Ovary (tissue), 10 donors: ENCODE measurements at places on chromosomes 5 and 9. TPM values are rescaled to one million over a fixed set of nuclear protein-coding genes. Genes with fewer than 3 reads are reported as not detected.

- H3K27me3 ChIP-seq, result no peaks in the 10 kb centered on the region
- no peak for DNase-seq
- H3K27ac ChIP-seq, result no peak overlapping the region
- H3K4me1 ChIP-seq, result no peaks in the 10 kb centered on the region
- no peaks in the 10 kb centered on the region for H3K36me3 ChIP-seq
Observed at GRCh38 chr9:11743356-11743755, 949.8 kb upstream of the TYRP1 start.

- H3K27me3 ChIP-seq, result no peaks in the 10 kb centered on the region
- H3K36me3 ChIP-seq, result no peaks in the 10 kb centered on the region
- no peak overlapping the region for H3K27ac ChIP-seq
- DNase-seq, result no peak
Observed at GRCh38 chr5:60577116-60577515, 122.8 kb downstream of the DEPDC1B start.

Gene ANKRD34B
- not detected for total RNA-seq

GRCh38 chr5:76402886-76403765 is at the start of gene IQGAP2:
TSS of gene IQGAP2 (plus strand) at chr5:76403285. CDS start at chr5:76403546, 261 bp downstream.
- H3K4me3 ChIP-seq, result peak within 1 kb of the TSS; percentile 46
- H3K27me3 ChIP-seq, result no peaks in the 10 kb centered on the region
- peaks cover 9% of the 10 kb centered on the region for H3K4me1 ChIP-seq
- peak; percentile 85 for DNase-seq

GRCh38 chr5:125338440-125339174 is 592.2 kb upstream of the ZNF608 start:
- DNase-seq, result no peak
- no peaks in the 10 kb centered on the region for H3K27me3 ChIP-seq
- no peaks in the 10 kb centered on the region for H3K36me3 ChIP-seq
- H3K4me3 ChIP-seq, result no peak overlapping the region

DNA sequence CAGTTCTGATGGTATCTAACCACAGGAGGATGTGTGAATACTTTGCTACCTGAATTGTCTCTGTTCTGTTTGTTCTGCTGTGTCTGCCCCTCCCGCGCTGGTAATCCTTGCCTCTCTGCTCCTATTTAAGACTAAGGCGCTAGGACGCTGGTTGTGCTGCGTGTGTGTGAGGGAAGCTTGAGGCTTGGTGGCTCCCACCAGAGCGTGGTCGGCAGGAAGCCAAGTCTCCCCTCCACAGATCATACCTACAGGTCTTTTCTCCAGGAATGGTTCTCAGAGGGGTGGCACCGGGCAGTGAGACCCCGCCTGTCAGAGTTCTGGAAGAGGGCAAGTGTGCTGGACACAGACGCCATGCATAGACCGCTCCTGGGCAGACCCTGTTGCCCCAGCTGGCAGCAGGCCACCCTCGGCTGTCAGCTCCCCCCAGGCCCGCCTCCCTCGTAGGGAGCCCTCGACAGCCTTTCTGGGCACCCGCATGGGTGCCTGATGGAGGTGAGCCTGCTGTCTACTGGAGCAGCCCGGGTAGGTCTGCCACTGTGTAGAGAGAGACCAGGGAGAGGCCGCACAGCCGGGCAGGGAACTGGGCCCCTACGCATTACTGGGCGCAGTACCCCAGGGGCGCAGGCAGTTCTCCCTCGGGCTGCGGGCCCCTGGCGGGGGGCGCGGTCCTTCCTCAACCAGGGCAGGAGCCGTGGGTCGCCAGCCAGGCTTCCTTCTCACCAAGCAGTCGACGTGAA is 53.4 kb upstream of the ROR2 start:
- H3K4me1 ChIP-seq, result no peaks in the 10 kb centered on the region
- DNase-seq, result no peak
- H3K4me3 ChIP-seq, result no peak overlapping the region
- no peaks in the 10 kb centered on the region for H3K27me3 ChIP-seq
- no peak overlapping the region for H3K27ac ChIP-seq
- no peaks in the 10 kb centered on the region for H3K36me3 ChIP-seq

- no peaks in the 10 kb centered on the region for H3K27me3 ChIP-seq
- peak overlapping the region; percentile 8 for H3K27ac ChIP-seq
- H3K4me3 ChIP-seq, result peak overlapping the region; percentile 96
- H3K4me1 ChIP-seq, result peaks cover 5% of the 10 kb centered on the region
Observed at GRCh38 chr5:154189819-154190594, 526 bp upstream of the GALNT10 start.

Gene IRX4
- total RNA-seq, result not detected

GRCh38 chr5:43389679-43390329 is 22.4 kb downstream of the CCL28 start:
- H3K4me3 ChIP-seq, result no peak overlapping the region
- no peak overlapping the region for H3K27ac ChIP-seq
- DNase-seq, result peak; percentile 51
- no peaks in the 10 kb centered on the region for H3K36me3 ChIP-seq
- no peaks in the 10 kb centered on the region for H3K4me1 ChIP-seq

Gene FGFR4
- 15.5 TPM for total RNA-seq

GRCh38 chr9:8850914-8851313 is 1051.3 kb upstream of the DMAC1 start:
- no peak overlapping the region for H3K27ac ChIP-seq
- no peaks in the 10 kb centered on the region for H3K36me3 ChIP-seq
- H3K4me3 ChIP-seq, result no peak overlapping the region
- DNase-seq, result no peak
